Activated CD4-positive, alpha-beta memory T cell treated with anti-CD3 and anti-CD28 coated beads for 36 hours (primary cell): ENCODE measurements at places on chromosomes 16 and 17.

GRCh38 chr16:88208112-88208511 lies 174.6 kb upstream of the ZNF469 start:
- no peak for DNase-seq

DNA sequence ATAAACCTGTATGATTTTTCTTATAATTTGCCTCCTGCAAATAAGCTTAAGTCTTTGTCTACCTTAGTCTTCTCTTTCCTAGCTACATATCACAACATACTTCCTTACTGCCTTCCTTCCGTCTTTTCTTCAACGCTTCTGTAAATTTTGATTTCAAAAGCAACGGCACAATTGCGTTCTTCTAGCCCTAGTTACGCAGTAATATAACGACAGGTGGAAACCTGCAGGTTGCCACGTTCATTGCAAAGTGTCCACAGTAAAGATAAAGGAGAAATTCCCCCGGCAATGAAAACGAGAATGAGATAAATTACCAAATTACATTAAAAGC lies 546 bp upstream of the PSMD7 start:
- DNase-seq = no peak

GRCh38 chr16:57388359-57389086 lies 16.0 kb upstream of the CCL17 start:
- DNase-seq = peak; percentile 20

GRCh38 chr17:77935121-77935571 lies 23.4 kb upstream of the TNRC6C start:
- no peak for DNase-seq

GRCh38 chr17:49692751-49693150 lies 14.9 kb upstream of the SPOP start:
- DNase-seq = no peak

GRCh38 chr16:12078405-12079280 lies 102.1 kb downstream of the SNX29 start:
- peak; percentile 32 for DNase-seq

- no peak for DNase-seq
Measured at GRCh38 chr16:84555418-84556196, 51.1 kb upstream of the MEAK7 start.

DNA sequence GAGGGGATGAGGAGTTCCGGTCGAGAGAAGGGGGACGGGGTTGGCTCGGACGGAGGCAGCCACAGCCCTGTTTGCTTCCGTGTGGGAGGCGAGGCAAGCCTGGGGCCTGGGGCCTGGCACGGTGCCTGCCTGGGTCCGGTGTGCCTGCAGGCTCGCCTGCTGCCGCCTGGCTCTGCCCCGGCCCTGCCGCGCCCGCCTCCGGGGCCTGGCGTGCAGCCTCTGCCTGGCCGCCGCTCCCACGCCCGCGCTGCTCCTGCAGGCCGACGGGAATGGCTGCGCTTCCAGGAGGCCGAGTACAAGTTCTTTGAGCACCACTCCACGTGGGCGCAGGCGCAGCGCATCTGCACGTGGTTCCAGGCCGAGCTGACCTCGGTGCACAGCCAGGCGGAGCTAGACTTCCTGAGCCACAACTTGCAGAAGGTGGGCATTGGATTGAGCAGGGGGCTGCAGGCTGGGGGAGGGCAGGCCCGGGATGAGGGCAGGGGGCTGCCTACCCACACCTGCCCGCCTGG lies 53.1 kb downstream of the MRC2 start:
- no peak for DNase-seq

GRCh38 chr17:8057691-8058114 lies 18.8 kb downstream of the ALOX15B start:
- DNase-seq = peak; percentile 46

DNA sequence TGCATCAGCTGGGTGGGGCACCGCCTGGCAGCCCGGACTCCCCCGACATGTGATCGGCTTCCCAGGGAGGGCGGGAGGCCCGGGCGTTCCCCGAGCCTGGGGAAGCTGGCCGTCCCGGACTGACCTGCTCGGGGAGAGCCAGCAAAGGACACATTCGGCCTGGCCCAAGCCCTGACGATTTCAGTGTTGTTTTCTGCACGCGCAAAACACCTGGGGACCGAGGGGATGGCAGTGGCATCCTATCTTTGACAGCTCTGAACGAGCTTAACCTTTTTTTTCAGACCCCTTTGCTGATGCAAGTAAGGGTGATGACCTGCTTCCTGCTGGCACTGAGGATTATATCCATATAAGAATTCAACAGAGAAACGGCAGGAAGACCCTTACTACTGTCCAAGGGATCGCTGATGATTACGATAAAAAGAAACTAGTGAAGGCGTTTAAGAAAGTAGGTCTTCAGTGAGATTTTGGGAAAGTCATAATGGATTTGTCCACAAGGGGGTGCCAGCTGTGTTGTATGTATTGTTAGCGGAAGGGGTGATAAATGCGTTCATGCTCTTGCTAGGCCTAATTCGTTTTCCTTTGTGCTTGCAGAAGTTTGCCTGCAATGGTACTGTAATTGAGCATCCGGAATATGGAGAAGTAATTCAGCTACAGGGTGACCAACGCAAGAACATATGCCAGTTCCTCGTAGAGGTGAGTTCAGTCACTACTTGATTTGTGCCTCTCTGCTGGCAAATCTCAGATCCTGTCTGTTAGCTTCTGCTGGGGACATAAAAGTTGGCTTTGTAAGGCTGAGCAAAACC lies 1.0 kb downstream of the EIF1 start:
- DNase-seq = peak; percentile 56

DNA sequence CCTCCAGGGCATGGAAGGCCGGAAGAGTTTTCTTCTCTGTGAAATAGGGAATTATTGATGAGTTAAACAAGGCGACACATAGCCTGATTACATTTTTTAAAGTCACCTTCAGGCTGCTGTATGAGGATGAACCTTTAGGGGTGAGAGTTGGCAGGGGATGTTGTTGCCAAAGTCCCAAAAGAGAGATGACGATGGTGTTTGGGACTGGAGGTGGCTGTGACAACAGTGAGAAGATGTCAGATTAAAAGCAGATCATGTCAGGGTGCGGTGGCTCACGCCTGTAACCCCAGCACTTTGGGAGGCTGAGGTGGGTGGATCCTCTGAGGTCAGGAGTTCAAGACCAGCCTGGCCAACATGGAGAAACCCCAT lies 16.8 kb upstream of the ASGR2 start:
- no peak for DNase-seq

DNA sequence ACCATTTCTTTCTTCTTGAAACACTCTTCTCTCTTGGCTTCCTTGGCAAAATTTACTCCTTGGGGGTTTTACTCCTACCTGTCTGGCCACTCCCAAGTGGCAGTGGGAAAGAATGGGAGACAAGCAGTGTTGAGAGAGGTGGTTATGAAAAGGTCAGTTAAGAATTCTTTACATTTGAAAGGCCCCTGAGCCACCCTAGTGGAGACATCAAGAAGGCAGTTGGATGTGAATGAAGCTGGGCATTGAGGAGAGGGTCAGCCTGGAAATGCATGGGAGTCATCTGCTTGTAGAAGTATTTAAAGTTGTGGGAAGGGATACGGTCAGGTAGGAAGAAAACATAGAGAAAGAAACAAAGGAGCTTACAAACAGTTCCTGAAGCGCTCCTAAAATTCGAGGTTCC lies 42.3 kb upstream of the CCNF start:
- DNase-seq = no peak

- no peak for DNase-seq
Measured at GRCh38 chr17:7496470-7497183, 12.5 kb downstream of the POLR2A start.

- no peak for DNase-seq
Measured at GRCh38 chr16:65111306-65111705, 10.6 kb downstream of the CDH11 start.

- peak; percentile 88 for DNase-seq
Measured at GRCh38 chr17:68290955-68291835, at the start of the genes ARSG and SLC16A6. Gene ARSG, plus strand, starts transcription at chr17:68291495. Its CDS starts 15,999 bp downstream, at chr17:68307494. Gene SLC16A6, minus strand, starts transcription at chr17:68291127. Its CDS starts 12,807 bp downstream, at chr17:68278320.

GRCh38 chr16:88635671-88636319 lies 2.6 kb upstream of the IL17C start:
- DNase-seq = no peak

DNA sequence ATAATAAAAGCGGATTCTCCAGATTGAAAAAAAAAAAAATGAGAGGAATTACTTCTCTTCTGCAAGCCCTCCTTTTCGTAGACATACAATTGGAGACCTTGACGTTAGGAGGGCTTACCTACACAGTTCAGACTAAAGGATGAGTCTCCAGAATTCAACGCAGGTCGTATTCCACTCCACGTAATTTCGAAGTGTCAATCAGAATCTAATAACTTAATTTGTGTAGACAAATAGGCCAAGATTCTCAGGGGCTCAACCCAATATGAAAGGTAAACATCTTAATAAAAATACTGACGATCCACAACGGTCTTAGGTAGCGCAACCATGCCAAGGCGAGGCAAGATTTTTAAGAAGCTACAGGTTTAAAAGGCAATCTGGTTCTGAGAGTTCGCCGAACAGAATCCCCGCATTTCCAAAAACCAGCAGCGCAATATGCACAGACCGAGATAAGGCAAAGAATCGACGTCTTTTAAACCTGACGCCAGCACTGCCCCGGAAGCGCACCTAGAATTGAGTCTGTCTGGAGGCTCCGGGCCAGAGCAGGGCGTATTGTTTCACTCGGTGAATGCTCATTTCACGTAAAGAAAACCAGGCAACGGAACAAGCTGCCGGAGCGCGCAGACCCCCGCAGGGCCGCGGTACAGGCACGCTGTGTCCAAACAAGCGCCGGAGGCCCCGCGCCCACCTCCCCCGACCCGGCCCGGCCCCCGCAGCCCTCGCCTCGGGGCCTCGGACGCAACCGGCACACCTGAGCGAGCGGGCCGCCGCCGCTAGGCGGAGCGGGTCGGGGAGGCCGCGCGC lies 623 bp downstream of the MBTPS1 start:
- peak; percentile 72 for DNase-seq

DNA sequence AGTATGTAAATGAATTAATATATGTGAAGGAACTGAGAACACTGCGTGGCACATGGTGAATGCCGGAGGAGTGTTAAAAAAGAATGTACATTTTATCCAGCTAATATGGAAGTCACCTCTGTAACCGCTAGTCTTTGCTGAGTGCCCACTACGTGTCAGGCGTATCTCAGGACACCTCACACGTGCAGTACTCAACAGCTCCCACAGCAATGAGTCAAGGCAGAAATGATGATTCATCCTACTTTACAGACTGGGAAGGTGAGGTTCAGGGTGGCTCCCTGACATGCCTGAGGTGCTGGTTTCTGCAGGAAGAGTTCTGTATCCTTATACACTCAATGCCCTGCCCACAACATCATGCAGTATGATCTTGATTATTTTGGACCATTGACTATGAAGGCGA lies 487.0 kb downstream of the HAPSTR1 start:
- DNase-seq = no peak

GRCh38 chr16:25693631-25694030 lies 1.9 kb downstream of the HS3ST4 start:
- no peak for DNase-seq

DNA sequence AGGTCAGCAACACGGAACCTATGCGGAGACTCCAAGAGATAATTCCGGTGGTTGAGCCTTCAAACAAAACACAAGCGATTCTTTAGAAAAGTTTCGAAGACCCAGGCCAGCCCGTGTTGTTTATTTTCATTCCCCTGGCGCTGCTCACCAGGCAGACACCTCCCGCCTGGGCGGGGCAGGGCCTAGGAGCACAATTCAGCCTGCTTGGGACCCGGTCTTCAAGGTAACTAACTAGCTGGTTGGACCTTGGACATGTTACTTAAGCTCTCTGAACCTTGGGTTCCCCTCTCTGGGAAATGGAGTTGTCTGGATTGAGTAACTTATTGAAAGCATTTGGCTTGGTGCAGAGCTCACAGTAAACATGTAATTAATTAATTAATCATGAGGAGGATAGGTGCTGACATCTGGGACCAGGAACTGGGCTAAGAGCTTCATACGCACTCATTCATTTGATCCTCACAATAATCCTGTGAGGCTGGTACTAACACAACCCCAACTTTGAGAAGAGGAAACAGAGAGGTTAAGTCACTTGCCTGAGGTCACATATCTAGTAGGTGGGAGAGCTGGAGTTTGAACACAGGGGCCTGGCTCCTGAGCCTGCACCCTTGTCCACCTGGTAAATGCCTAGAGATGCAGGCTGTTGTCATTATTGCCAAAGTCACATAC lies 125.3 kb upstream of the SMURF2 start:
- no peak for DNase-seq

DNA sequence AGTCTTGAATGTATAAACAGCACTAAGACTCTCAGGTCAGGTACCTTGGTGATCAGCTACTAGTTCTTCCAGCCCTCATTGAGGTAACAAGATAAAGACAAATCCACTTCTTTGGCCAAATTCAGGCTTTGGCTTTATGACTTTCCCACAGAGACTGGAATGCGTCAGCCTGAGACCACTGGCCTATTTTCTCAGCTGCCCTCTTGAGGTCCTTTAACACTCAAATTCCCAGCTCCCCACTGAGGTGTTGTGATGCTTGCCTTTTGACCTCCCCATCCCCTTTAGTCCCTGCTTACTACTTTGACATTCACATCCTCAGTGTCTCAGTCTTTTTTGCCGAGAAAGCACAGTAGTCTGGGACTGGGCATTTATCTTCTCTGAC lies 10.6 kb downstream of the TNFAIP1 start:
- DNase-seq = no peak

GRCh38 chr17:77737442-77738265 lies 220.8 kb upstream of the TNRC6C start:
- peak; percentile 3 for DNase-seq

DNA sequence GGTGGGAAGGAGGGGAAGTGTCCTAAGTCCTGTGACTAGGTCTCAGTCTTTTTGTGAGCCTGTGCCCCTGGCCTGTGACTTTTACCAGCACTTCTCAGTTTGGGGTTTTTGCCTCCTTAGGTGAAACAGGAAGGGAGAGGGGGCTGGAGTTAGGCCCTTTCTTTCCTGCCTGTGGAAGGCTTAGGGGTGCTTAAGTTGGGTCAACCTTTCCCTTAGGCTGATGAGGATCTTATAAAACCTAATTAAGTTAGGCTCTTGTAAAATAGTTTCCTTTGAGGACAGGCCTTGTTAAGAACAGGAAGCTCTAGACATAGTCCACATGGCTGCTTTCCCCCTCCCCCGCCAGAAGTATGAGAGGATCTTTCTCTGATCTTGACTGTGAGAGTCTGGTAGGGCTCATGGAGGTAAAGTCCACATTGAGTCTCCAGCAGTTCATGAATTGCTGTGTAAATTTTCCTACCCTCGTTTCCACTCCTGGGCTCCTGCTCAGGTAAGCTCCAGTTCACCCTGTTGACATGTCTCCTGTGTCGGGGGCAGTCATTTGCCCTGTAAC lies 17.0 kb upstream of the DNASE1 start:
- DNase-seq = peak; percentile 47

GRCh38 chr16:1223355-1224214 lies 1.5 kb downstream of the TPSG1 start:
- no peak for DNase-seq

- peak; percentile 38 for DNase-seq
Measured at GRCh38 chr17:19237389-19238166, 412 bp downstream of the EPN2 start.

GRCh38 chr16:20969386-20969785 lies 68.8 kb downstream of the LYRM1 start:
- no peak for DNase-seq

- DNase-seq = no peak
Measured at GRCh38 chr16:70726892-70727361, 41.1 kb upstream of the MTSS2 start.

DNA sequence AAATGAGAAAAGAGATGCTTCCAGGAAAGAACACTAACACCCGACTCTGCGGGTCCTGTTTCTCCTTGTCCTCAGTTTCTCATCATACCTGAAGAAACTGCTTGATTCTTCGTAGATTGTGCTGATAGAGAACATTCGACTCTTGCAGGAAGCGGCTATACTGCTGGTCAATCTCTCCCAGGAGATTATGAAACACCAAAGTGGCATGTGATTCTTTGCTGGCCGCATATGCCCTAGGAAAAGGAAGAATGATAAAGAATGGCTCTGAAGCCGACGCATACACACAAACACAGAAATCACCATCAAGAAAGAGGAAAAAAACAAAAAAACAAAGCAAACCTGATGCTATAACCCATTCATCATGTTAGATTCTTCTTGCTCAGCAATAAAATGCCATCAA lies 41.8 kb downstream of the STAT3 start:
- no peak for DNase-seq
